ENCODE measurements at places on chromosomes 7 and 10.
A peak's percentile ranks its signal among the peaks of the same experiment; 100 is the strongest.

GRCh38 chr10:69317175-69317604 is 38.9 kb downstream of the HK1 start:
- DNase-seq = no peak

DNA sequence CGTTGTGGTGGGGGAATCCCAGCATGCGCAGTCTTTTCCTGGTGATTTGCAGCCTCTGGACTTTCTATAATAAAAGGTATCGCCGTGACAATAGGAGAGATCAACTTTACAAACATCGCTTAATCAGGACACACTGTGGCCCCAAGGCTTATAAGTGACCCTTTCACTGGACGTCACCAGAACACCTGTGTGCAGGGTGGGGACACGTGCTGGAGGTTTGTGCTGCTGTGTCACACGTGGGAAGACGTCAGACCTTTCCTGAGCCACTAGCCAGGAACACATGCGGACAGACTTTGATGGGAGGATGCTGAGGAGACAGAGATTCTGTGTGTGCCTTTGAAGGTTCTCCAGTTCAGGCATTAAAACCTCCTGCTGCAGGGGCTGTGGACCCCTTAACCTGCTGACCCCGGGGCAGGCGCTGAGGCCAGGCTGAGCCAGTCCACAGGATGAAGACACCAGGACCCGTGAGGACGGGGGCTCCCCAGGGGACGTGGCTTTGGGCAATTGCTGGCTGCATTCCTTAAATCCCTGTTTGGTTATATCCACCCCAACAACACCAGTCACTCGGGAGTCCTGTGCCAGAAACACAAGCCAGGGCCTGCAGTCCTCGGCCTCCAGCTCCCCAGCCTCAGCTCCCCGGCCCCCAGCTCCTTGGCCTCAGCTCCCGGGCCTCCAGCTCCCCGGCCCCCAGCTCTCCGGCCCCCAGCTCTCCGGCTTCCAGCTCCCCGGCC is 183.4 kb downstream of the PTPRN2 start:
- no peak for DNase-seq

- DNase-seq = no peak
These were observed 39.0 kb upstream of the KIF5B start for GRCh38 chr10:32095116-32095733.

DNA sequence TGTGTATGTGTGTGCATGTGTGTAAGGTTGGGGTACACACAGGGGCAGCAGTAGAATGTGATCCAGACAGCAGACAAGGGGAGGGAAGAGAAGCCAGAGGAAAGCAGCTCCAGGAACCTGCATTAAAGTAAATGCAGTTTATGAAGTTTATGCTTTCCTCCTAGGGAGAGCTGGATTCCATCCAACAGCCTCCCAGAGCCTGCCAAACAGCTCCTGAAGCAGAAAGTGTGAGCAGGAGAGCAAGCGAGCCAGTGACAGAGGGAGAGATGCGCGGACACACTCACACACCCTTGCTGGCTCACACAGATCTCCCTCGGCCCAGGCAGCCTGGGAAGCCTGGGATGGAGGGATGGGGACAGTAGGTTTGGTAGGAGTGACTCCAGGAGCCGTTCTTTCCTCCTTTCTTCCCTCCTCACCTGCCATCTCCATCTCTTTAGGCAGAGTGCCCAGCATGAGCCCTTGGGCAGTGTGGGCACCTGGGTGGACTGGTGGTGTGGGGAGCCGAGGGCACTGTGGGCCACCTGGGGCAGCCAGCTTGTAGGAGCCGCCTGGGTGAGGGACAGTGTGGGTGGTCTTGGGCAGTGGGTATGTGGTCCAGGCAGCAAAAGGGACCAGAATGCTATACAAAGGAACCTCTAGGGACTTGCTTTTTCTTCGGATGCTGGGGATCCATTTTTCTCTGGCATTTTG is 46.1 kb downstream of the PAX2 start:
- no peak for DNase-seq

GRCh38 chr10:29648983-29649268 is 14.2 kb upstream of the SVIL start:
- no peak for DNase-seq

GRCh38 chr10:8279598-8279997 is 225.1 kb downstream of the GATA3 start:
- DNase-seq = peak; percentile 51

DNA sequence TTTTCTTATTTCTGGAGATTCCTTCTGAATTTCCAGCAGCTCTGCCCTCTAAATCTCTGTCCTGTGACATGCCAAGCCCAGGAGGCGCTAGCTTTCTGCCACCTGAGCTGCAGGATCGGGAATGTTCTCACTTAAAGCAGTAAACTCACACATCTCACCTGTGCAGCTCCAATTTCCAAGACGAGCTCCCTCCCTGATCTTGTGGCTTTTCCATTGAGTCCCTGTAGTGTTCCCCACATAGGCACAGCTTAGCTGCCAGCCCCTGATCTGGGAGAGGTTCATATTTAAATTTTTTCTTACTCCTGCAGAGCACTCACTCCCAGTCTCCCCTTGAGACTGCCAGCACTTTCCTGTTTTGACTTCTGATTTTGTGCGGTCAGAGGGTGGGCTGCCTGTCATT is 479.3 kb downstream of the GLRX3 start:
- no peak for DNase-seq

GRCh38 chr10:69901022-69901421 is 99.3 kb downstream of the COL13A1 start:
- no peak for DNase-seq

DNA sequence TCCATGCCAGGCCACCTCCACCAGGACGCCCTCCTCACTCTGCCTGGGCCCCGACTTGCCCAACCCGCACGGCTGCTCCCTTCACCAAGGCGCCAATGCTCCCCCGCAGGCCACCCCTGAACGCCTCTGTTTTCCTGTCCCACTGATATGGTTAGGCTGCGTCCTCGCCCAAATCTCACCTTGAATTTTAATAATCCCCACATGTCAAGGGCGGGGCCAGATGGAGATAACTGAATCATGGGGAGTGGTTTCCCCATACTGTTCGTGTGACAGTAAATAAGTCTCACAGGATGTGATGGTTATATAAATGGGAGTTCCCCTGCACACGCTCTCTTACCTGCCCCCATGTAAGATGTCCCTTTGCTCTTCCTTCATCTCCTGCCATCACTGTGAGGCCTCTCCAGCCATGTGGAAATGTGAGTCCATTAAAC is 29.8 kb downstream of the RSU1 start:
- DNase-seq = no peak

DNA sequence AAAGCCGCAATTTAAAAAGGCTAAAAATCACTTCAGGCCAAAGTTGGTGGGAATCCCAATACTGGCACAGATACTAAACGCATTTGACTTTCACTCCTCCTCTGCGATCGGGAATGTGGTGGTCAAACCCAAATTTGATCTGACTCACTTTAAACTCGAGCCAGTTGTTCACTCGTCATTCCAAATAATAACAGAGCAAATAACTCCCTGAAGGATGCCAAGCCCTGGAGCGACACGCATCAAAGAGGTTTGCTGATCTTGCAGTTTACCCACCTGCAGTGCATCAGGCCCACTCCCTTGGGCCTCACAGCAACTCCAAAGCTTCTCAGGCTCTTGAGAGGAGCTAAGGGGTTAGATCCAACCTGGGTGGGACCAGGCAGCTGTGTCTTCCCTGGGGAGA is 12.2 kb downstream of the PTN start:
- no peak for DNase-seq

GRCh38 chr10:97676770-97677581 is 10.1 kb downstream of the AVPI1 start:
- DNase-seq = no peak

DNA sequence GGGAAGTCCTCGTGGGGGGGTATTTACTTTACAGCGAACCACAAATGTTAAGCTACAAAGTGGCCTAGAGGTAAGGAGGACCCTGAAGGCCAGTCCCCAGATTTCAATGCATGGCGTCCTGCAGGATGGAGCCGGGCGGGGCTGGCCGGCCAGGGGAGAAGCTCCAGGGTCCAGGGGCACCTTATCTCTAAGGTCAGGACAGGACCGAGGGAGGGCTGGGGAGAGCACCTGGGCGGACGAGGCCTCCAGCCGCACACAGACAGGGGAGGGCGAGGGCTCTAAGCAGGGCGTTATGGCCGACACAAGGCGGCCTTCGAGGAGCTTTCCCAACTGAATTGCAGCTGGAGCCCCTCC is 96.4 kb upstream of the DIP2C start:
- DNase-seq = no peak

DNA sequence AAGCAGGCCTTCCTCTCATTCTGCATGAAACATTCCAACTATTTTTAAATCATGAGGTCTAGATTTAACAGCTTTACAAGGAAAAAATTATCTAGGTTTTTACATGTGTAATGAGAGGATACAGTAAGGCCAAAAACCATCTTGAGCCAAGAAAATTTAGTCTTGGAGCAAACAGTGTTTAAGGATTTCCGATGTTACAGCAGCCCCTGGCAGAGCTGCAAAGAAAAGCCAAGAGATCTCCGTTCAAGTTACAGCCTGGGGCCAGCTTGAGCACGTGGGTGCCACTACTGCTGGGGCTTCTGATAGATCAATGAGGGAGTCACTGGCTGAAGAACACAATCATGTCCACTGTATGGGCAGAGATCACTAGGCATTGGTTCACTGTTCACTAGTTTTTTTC is 156.2 kb downstream of the EVX1 start:
- DNase-seq = no peak

DNA sequence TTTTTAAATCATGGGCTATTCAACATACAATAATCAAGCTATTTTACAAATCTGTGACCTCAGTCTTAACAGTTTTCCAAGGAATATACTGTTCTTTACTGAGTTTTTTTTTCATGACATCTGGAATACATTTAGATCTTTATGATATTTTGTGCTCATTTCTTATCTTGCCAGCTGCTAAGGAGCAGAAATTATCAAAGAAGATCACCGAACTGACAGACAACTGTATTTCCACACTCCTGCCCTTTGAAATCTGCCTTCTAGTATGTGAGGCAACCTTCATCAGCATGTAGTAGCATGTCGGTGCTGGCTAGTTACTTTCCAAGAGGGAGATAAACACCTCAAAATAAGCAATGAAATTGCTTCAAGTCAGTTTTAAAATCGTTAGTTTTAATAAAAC is 66.4 kb downstream of the NHLRC2 start:
- no peak for DNase-seq

DNA sequence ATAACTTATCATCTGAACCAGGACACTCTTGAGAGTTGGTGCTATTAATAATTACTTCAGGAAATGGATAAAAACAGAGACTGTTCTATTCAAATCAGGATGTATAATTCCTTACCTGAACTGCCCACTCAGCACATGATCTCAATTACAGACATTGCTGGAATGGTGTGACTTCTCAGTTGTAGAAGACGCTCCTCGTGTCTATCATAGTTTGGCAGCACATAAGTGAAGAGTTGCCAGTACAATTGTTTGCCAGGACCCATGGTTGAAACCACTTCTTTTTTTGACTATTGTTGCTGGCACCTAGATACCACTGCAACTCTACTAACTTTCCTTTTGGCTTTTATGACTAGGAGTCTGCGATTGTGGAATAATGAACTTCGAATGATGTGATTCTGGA is 105.4 kb downstream of the ZNF365 start:
- DNase-seq = no peak

DNA sequence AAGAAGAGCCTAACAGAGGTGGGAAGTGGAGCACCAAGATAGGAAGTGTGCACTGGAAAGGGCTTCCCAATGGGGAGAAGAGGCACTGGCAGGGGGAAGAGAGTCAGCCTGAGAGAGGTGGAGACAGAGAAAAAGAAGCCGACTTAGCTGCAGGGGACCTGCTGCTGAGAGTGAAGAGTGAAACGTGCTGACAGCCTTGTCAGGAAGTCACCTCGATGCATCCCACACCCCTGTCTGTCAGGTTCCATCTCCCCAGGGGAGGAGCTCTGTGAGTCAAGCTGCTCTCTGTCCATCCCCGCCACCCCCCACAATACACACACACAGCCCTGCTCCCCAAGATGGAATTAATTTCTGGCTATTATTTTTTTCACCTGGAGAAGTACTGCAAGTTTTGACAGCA is 14.0 kb downstream of the KAZALD1 start:
- no peak for DNase-seq

DNA sequence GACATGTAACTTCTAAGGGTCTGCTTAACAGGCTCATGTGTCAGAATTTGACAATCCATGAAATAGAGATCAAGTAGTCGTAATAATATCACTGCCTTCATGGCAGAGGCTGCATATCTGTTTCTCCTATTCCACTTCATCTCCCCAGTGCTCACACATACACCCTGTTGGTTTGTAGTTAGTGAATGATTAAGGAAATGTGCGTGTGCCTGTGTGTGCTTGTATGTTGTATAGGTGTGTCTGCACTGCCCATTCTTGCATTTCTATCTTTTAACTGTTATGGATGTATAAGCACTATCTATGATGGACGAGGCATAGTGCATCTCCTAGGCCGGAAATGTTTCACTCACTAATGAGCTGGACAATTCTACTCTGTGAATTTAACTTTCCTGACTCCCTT is 985.2 kb downstream of the LRMDA start:
- no peak for DNase-seq

DNA sequence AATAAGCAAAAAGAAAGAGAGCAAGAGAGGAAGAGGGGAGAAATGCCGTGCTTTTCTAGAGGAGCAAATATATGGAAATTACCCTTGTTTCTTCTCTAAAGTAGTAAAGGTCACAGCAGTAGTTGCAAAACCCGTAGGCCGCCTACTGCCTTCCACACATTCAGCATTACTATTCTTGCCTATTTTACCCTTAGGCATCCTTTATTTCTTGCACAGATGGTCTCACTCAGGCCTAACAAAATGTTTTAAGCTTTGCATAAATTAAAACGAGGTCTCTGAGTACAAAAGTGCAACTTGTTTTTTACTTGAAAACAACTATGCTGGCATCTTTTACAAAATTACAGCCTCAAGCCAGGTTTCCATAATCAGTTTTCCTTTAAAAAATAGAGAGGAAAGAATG is 644.6 kb downstream of the AUTS2 start:
- no peak for DNase-seq

DNA sequence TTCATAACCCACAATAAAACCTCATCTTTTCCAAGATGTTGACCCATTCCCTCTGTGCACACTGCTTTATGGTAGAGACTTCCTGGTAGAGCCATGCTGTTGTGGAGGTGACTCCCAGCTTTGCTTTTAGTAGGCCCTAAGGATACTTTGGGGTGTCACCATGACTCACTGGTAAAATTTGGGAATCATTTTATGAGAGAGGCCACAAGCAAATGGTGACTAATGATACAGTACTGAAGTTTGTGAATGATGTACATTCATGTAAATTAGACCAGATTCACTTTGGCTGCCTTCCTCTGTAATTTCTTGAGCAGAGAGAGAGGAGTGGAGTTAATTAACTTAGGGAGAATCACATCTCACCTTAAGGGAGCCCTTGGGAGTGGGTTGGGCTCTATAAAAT is 686.5 kb downstream of the LRMDA start:
- peak; percentile 45 for DNase-seq

DNA sequence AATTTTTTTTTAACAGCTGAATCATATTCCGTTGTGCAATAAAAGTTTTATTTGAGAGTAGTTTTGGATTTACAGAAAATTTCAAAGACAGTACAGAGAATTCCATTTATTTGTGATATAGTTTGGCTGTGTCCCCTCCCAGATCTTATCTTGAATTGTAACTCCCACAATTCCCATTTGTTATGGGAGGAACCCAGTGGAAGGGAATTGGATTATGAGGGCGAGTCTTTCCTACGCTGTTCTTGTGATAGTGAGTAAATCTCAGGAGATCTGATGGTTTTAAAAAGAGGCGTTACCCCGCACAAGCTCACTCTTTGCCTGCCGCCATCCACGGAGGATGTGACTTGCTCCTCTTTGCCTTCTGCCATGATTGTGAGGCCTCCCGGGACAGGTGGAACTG is 228.0 kb upstream of the MAGI2 start:
- no peak for DNase-seq

All from HS-27A (cell line).